Nephron progenitor cell (in vitro differentiated cells): ENCODE measurements at places on chromosomes 2 and 18.

DNA sequence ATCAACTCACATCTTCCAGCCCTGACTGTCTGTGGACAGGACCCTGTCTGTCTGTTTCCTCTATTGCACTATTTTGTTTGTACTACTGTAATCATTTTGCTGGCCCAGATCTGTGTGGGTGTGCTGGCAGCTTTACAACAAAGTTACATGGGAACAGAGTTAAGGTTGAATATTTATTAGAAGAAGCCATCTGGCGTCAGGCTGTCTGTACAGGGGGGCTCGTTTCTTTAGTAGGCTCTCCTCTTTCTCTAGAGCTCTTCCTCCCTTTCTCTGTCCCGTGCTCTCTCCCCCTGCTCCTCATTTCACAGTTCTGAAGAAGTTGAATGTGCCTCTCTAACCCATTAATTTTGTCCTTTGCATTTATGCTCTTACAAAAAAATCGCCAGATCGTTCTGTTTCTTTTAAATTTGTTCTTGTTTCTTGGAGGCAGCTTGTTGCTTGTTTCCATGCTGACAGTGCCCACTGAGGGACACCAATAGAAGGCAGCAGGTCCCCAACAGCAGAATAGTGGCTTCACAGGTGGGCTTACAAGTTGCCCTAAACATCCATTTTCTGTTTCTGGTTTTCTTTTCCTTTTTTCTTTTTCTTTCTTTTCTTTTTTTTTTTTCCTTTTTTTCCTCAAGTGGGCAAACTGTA, 315.2 kb upstream of the ZEB2 start:
- no peak for DNase-seq

- no peak for DNase-seq
Observed at GRCh38 chr2:225207043-225207442, 164.8 kb upstream of the DOCK10 start.

GRCh38 chr18:41693008-41693407, 262.0 kb upstream of the PIK3C3 start:
- DNase-seq: no peak

DNA sequence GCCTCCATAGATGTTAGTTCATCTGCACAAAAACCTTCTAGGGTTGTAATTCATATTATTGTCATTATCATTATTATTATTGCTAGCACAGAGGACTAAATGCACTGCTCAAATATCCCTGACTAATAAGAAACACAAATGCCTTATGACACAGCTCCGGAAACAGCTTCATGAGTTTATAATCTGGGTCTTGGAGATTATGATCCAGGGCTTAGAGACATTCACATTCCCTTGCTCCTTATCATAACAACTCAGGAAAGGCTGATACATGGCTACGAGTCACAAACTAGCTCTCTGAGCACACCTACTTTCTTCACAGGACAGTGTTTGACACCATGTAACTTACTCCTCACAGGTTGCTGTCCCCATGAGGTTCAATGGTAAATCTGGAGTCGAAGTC, 102.2 kb upstream of the TTC39C start:
- DNase-seq: no peak

GRCh38 chr18:12750076-12750714, 47.4 kb downstream of the PSMG2 start:
- no peak for DNase-seq

DNA sequence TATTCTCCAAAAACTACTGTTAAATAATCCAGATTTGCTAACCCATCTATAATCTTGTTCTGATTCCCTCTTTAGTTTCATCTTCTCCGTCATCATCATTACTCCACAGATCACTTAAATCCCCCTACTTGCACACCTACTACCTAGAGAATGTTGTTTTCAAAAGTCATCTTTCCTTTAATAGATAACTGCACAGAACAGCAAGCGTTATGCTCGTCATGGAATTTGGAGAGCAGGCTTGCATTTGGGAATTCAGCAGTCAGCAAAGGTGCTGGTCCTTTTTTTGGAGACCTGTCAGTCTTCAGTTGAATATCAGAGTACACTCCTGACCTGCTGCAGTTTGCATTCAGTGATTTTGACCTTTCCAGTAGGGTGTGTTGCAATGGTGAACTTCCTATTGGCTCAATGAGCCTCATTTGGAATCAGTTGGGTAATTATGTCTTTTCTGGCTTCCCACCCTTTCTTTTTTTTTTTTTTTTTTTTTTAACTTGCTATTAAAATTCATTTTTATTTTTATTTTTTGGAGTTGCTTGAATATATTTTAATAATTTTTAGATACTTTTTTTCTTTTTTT, 110.6 kb downstream of the HNRNPLL start:
- DNase-seq: no peak

GRCh38 chr2:23452372-23452771, 67.4 kb downstream of the KLHL29 start:
- DNase-seq: no peak

DNA sequence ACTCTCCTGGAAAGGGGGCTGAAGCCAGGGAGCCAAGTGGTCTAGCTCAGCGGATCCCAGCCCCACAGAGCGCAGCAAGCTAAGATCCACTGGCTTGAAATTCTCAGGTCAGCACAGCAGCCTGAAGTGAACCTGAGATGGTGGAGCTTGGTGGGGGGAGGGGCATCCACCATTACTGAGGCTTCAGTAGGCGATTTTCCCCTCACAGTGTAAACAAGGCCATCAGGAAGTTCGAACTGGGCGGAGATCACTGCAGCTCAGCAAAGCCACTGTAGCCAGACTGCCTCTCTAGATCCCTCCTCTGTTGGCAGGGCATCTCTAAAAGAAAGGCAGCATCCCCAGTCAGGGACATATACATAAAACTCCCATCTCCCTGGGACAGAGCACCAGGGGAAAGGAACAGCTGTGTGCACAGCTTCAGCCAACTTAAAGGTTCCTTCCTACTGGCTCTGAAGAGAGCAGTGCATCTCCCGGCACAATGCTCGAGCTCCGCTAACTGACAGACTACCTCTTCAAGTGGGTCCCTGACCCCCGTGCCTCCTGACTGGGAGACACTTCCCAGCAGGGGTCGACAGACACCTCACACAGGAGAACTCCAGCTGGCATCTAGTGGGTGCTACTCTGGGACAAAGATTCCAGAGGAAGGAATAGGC, 282.3 kb upstream of the EPC2 start:
- peak; percentile 15 for DNase-seq

- DNase-seq: no peak
Observed at GRCh38 chr2:189318761-189319160, 122.5 kb upstream of the WDR75 start.

GRCh38 chr2:237177052-237177451, 91.4 kb downstream of the COPS8 start:
- no peak for DNase-seq

- no peak for DNase-seq
Observed at GRCh38 chr2:98507891-98508708, 63.4 kb downstream of the INPP4A start.

- DNase-seq: no peak
Observed at GRCh38 chr2:144507441-144508171, 12.3 kb downstream of the ZEB2 start.

DNA sequence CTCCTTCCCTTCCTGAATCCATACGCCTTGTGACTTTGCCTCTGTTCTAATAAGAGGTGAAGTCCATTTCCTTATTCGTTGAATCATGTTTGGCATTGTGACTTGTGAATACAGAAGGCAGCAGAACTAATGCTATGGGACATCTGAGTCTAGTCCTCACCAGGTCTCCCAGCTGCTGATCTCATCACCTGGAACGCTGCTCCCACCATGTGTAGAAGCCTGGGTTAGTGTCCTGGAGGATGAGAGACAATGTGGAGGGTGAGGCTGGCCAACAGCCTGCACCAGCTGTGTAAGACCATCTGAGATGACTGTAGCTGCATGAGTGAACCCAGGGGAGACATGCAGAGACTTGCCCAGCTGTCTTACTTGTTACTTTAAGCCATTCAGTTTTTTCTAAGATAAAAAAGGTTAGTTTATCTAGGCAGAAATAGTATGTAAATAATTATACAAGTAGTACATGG, 3.5 kb upstream of the HAAO start:
- DNase-seq: no peak

GRCh38 chr2:157761520-157761919, 114.6 kb downstream of the ACVR1 start:
- no peak for DNase-seq

GRCh38 chr2:191176305-191176704, 25.5 kb upstream of the STAT4 start:
- DNase-seq: no peak

GRCh38 chr18:25180973-25181548, 170.9 kb downstream of the ZNF521 start:
- peak; percentile 10 for DNase-seq

DNA sequence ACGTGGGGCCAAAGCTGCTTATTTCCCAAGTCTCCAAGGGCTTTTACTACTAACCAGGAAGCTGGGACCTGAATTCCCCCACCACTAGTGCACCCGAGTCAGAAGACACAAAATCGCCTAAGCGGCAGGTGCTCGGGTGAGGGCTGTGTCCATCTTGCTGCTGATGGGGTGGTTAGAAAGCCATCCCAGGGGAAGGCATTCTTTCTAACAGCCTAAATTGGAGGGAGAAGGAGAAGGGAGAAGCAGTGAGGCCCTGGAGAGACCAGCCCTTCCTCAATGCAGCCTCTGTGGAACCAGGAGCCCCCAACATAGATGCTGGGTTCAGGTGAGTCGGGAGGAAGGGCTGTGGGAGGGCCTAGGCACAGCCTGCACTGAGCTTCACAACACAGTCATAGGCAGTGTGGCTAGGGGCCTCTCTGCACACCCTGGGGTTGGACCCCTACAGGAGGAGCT, 1.9 kb upstream of the PROM2 start:
- no peak for DNase-seq

DNA sequence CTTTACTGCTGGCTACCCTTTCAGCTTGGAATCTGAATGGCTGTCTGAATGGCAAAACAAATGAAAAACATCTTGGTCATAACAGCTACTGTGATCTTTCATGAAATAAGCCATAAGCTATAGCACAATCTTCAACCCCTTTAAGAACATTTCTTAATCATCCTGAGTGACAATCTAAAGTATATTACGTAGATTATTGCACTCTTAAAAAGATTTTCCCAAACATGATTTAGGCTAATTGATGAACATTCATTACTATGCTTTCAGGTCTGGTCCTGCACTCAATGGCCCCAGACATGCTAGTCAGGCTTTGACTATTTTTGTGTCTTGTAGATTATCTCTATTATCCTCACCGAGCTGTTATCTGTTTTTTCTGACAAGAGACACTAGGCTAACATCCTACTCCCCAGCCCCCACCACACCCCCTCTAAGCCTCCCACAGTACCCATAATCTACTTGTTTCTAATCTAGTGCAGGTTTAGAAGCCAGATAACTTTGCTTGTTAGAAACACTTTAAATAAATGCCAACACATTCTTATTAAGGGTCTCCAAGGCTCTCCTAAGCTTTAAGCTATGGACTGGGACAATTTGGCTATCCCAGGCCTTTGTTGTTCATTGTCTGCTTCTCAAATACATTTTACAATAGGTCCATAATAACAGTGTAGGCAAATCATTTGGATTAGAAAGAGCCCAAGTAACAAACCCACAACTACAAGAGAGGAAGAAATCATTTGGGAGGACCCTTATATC, 4.2 kb downstream of the SMAD2 start:
- no peak for DNase-seq

GRCh38 chr18:41465386-41465785, 489.6 kb upstream of the PIK3C3 start:
- DNase-seq: no peak

GRCh38 chr2:20242727-20243377, 17.9 kb upstream of the SDC1 start:
- DNase-seq: no peak

GRCh38 chr2:240302041-240302440, 133.4 kb upstream of the GPC1 start:
- DNase-seq: no peak

GRCh38 chr18:22683786-22684185, 249.3 kb upstream of the RBBP8 start:
- DNase-seq: no peak

DNA sequence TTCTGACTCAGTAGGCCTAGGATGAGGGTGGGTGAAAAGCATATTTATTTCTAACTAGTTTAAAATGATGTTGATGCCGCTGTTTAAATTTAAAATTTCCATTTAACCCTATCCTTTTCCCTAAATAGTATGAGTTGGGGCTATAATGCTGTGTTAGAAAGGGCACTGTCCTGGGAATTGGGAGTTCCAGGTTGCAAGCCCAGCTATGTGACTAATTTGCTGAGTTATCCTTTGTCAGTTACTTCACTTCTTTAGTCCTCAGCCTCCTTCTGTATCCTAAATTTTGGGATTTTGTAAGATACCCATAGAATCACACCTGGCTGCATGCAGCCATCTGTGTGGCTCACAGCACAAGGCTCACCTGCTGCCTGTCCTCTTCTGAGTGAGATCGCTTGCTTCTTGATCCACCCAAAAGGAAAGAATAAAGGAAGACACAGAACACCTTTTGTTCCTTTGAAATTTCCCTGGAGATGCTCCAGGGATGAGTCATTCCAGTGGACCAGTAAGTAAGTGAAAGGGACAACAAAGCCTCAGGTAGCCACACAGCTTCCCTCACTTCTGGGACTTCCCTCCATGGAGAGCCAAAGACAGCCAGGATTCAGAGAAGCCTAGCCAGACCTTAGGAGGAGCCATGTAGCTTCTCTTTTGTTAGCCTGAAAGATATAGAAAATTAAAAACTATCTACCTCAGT, 97.2 kb downstream of the DTNA start:
- DNase-seq: no peak

DNA sequence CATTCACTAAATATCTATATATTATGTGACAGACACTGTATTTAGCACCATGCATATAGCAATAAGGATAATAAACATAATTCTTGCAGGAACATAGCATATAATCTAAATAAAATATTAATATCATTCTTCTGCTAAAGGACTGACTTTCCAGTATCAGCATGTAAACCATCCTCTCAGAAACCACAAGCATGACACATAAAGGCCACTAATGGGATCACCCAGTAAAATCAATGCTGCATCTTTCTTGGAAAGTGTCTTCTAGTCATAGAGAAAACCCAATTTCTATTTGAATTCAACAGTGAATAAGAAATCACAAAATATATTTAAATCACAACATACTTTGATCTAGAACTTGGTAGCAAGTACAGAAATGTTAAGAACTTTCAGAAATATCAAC, 5.8 kb upstream of the LRP1B start:
- no peak for DNase-seq

- no peak for DNase-seq
Observed at GRCh38 chr2:164935118-164936101, 19.9 kb downstream of the SLC38A11 start.

- DNase-seq: no peak
Observed at GRCh38 chr18:10878703-10879102, 270.7 kb downstream of the PIEZO2 start.

GRCh38 chr2:216765761-216766262, 70.5 kb upstream of the IGFBP5 start:
- DNase-seq: peak; percentile 69

DNA sequence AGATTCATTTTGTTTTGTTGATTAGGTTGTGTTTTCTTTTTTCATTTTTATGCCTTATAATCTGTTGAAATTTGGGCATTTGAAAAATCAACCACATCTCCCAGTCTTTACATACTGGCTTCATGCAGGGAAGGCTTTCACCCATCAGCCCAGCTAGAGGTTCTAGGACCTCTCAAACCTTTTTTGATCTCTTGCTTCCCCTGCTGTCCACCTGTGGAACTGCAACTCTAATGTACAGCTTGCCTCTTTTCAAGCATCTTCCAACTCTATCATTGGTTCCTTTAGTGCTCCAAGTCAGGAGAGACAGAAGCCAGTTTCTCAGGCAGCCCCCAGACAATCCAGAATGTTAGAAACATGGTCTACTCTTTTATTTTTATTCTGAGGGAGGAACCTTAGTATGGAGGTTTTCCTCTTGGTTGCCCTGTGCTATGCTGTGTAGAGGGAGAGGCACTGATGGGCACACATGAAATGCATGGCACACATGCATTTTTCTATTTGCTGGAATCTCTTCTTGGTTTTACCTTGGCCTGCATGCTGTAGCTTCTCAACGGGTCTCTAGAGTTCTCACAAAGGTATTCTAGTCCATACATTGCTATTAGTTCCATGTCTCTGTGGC, 107.2 kb upstream of the L3MBTL4 start:
- DNase-seq: peak; percentile 26
